ENCODE measurements at places on chromosomes 12 and 14. TPM values are rescaled to one million over a fixed set of nuclear protein-coding genes. Genes with fewer than 3 reads are reported as not detected.

GRCh38 chr14:65769151-65769550, 356.6 kb downstream of the FUT8 start:
- H3K27ac ChIP-seq, result no peak overlapping the region
- H3K4me1 ChIP-seq, result no peaks in the 10 kb centered on the region
- no peaks in the 10 kb centered on the region for H3K27me3 ChIP-seq
- DNase-seq, result no peak
- H3K4me3 ChIP-seq, result no peak overlapping the region

- no peak for DNase-seq
- H3K27me3 ChIP-seq, result no peaks in the 10 kb centered on the region
- H3K36me3 ChIP-seq, result no peaks in the 10 kb centered on the region
- peak overlapping the region; percentile 60 for H3K27ac ChIP-seq
Measured at GRCh38 chr14:101721951-101722661, 39.4 kb upstream of the PPP2R5C start.

GRCh38 chr14:93963692-93964091, 12.7 kb downstream of the ASB2 start:
- H3K4me3 ChIP-seq, result no peak overlapping the region
- no peaks in the 10 kb centered on the region for H3K4me1 ChIP-seq
- DNase-seq, result no peak
- H3K36me3 ChIP-seq, result no peaks in the 10 kb centered on the region

DNA sequence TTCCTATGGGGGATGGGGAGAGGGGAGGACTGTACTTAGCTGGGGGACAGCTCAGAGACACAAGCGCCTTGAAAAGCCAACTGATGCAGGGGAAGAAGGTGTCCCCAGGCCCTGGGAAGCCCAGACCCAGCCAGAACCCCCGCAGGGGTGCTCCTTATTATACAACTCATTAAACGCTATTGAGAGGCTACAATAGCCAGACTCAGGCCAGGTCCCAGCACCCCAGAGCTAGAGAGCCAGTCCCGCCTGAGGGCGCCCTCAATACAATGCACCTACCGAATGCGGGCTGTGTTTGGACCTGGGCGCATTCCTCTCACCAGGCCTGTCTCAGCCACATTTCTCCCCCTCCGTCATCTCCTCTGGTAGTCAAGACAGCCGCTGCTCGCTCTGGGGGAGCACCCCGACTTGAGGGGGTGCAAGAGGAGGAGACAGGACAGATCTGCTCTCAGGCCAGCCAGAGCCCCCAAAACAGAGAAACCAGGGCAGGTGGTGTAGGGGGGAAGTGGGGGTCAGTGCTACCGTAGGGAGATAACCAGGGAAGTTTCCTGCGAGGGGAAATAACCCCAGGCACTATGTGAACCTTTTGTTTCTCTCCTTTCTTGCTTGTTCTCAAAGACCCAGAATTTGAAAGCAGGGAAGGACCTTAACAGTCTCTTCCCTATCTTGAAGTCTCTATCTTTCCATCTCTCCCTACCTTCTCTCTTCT, 6.1 kb upstream of the ASIC1 start:
- H3K4me3 ChIP-seq, result no peak overlapping the region
- DNase-seq, result no peak
- H3K27me3 ChIP-seq, result no peaks in the 10 kb centered on the region
- no peak overlapping the region for H3K27ac ChIP-seq
- H3K36me3 ChIP-seq, result no peaks in the 10 kb centered on the region

DNA sequence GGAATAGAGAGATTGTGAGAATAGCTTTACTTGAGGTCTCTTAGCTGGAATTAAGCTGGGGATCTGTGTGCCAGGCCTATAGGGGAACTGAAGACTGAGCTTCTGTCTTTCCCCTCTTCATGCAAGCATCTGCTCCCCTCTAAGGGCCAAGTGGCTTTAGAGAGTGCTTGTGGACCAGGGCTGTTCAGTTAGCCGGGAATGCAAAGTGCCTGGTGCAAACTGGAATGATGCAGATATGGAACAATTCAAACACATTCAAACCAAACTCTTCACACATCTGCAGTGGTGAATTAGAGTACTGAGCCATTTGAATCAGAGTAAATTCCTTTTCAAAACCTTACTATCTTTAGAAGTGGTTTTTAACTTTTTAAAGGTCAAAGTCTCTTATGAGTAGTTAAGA, 99.0 kb downstream of the LIN7A start:
- no peak overlapping the region for H3K27ac ChIP-seq
- no peaks in the 10 kb centered on the region for H3K4me1 ChIP-seq
- H3K36me3 ChIP-seq, result no peaks in the 10 kb centered on the region
- no peak overlapping the region for H3K4me3 ChIP-seq
- DNase-seq, result no peak

GRCh38 chr14:44912041-44912869, 49.5 kb downstream of the KLHL28 start:
- H3K27ac ChIP-seq, result no peak overlapping the region
- DNase-seq, result no peak
- H3K36me3 ChIP-seq, result no peaks in the 10 kb centered on the region
- no peaks in the 10 kb centered on the region for H3K27me3 ChIP-seq

GRCh38 chr14:32233260-32233659, 30.2 kb upstream of the RNU6-8 start:
- H3K4me1 ChIP-seq, result peaks cover 4% of the 10 kb centered on the region
- no peak overlapping the region for H3K4me3 ChIP-seq
- no peaks in the 10 kb centered on the region for H3K27me3 ChIP-seq
- no peak for DNase-seq
- H3K27ac ChIP-seq, result no peak overlapping the region

RPGRIP1 gene
- total RNA-seq, result 0.47 TPM

GALNT16 gene
- 13.1 TPM for total RNA-seq

All from kidney (tissue), 22 donors.